ENCODE measurements at places on chromosomes 6 and 20.

- DNase-seq: no peak
These were observed 115.2 kb downstream of the DLL1 start for GRCh38 chr6:170175644-170176135.

DNA sequence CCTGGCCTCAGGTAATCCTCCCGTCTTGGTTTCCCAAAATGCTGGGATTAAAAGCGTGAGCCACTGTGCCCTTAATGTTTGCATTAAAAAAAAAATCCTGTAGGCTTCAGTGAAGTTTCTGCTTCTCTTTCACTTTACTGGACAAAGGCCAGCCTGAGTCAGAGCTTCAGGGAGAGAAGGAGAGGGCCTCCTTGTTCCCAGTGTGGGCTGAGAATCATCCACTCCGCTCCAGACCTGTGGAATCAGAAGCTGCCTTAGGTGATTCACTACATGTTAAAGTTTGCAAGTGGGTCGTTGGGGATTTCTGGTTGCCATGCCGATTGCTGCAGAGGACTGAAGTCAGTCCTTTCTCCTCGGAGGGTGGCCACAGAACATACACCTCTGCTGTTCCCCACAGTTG, 113.3 kb upstream of the EEF1E1 start:
- no peak for DNase-seq

GRCh38 chr6:97669191-97670031, 386.4 kb upstream of the MMS22L start:
- DNase-seq: peak; percentile 44

GRCh38 chr6:159677506-159678165, 15.4 kb downstream of the SOD2 start:
- no peak for DNase-seq

DNA sequence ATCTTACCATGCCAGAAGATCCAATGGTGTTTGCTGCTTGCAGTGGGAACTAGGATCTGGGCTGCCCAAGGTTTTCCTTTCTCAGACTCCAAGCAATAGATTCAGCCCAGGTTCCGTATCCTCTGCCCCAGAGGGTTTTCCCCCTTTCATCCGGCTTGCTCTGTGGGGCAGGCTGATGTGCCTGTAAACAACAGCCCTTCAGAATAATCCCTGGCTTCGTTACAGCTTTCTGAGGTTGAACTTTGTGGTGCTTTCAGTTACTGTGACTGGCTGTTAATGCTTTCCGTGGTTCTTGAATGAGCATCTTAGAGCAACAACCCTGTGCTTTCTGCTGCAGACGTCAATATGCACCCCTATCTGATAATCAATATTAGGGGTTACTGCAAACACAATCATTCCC, 400.4 kb downstream of the BTBD3 start:
- DNase-seq: no peak

- no peak for DNase-seq
These were observed 17.5 kb upstream of the TRAF3IP2 start for GRCh38 chr6:111623046-111623718.

- DNase-seq: peak; percentile 1
These were observed 955.6 kb downstream of the TBC1D32 start for GRCh38 chr6:120378582-120379220.

GRCh38 chr20:60144404-60144803, 186.2 kb downstream of the CDH26 start:
- DNase-seq: no peak

GRCh38 chr20:34055290-34055689, 56.8 kb downstream of the EIF2S2 start:
- no peak for DNase-seq

GRCh38 chr6:6008648-6009421, 2.1 kb upstream of the NRN1 start:
- DNase-seq: peak; percentile 68

GRCh38 chr20:21391972-21392352, 5.4 kb downstream of the NKX2-4 start:
- DNase-seq: no peak

GRCh38 chr20:17619351-17620093, 49.6 kb downstream of the DSTN start:
- no peak for DNase-seq

- no peak for DNase-seq
These were observed 8.0 kb upstream of the PERP start for GRCh38 chr6:138115201-138115600.

- no peak for DNase-seq
These were observed 703.5 kb upstream of the CITED2 start for GRCh38 chr6:140077827-140078560.

DNA sequence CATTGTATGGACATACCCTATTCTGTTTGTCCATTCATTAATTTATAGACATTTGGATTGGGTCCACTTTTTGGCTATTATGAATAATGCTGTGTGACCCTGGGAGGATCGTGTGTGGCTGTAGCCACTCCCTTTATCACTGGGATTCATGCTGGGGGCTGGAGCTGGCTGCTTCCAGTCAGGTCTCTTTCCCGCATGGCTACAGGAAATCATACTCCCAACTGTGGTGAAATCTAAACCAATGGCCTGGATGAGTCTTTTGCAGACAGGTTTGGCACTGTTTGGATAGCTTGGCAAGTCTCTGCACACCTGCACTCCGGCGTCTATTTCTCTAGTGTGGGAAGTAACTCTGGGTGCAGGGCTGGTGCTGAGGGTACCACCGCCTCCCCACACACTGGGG, 80.4 kb downstream of the RIN2 start:
- no peak for DNase-seq

DNA sequence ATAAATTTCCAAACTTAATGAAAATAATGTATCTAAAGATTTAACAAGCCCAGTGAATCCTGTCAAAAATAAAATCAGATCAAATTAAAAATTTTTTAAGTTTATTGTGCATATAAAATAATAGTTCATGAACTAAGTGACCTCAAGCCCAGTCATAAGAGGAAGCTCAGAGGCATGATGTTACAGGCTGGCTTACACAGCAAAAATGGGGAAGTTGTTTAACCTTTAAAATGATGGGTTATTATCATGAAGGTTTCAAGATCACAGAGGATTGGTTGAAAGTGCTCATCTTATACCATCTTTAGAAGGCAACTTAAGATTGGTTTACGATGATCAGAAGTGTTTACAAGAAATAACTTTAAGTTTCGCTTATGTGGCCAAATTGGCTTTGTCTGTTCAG, 102.5 kb downstream of the PAK5 start:
- no peak for DNase-seq

GRCh38 chr6:41573276-41573675, 27.1 kb downstream of the FOXP4 start:
- no peak for DNase-seq

GRCh38 chr20:52035498-52035897, 156.1 kb downstream of the ZFP64 start:
- no peak for DNase-seq

GRCh38 chr6:11009353-11009752, 34.8 kb downstream of the ELOVL2 start:
- no peak for DNase-seq

- no peak for DNase-seq
These were observed 169.5 kb upstream of the THEMIS start for GRCh38 chr6:128070406-128070805.

DNA sequence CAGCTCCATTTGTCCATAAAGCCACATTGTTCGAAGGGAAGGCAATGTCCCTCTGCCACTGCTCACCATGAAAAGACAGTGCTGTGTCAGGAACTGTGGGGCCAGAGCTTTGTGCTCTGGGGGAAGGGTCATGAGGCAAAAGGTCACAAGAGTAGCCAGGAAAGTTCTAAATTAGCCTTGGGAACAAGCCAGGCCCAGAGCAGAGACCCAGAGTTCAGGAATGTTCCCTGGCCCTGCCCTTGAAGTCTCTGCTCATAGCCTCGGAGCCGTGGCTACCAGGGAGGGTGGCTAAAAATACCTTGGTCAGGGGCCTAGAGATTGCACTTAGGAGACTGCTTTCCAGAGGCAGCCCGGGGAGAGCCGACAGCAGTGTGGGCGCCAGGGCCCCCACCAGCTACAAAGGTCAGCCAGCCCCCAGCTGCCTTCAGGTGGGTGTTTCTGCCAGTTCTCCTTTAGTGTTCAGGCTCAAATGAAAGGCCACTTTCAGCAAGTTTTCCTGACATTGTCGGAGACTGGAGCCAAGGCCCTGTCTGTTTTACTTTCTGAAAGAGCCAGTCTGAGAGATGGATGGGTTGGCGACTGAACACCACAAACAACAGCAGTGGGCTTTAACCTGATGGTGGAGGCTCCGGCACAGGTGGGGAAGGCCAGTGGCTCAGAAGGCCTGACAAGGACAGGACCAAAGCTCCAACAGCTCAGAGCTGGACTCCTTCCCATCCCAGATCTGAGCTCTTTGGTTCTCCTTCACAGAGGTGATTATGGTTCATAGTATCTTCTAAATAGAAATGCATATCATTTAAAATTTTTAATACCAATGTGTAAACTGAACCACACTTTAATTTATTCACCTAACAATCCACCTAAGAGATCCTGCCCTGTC, 76.2 kb downstream of the CDH26 start:
- DNase-seq: no peak

DNA sequence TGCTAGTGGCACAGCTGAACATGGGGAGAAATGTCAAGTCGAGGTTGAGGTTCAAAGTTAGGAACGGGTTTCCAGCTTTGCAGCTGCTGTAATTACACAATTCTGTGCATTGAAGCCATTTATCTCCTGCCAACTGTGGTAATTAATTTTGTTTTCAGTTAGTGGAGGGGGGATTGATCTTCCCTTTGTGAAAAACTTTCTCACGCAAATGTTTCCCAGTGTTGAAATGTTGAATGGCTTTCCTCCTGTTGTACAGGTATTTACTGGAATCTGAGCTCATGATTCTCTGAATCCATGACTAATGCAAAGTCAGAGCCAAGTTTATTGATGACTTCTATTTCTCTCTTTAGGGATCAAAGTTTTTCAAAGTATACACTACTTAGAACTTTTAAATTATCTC, 198.4 kb upstream of the SLC35B3 start:
- DNase-seq: no peak

DNA sequence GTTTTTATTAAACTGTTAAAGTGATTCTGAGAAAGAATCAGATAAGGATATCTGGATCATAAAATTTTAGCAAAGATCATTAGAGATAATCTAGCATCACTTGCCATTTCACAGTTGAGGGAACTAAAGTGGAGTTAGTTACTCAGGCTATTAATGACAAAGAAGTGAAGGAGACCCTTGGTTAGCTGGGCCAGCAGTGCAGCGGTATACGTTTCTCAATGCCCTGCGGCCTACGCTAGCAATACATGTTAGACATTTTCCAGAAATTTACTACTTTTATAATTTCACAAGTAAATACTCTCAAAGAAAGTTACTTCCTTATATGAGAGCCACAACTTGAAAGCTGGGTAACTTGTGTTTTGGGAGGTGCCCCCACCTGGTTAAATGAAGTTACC, 28.5 kb downstream of the NEDD9 start:
- DNase-seq: no peak

DNA sequence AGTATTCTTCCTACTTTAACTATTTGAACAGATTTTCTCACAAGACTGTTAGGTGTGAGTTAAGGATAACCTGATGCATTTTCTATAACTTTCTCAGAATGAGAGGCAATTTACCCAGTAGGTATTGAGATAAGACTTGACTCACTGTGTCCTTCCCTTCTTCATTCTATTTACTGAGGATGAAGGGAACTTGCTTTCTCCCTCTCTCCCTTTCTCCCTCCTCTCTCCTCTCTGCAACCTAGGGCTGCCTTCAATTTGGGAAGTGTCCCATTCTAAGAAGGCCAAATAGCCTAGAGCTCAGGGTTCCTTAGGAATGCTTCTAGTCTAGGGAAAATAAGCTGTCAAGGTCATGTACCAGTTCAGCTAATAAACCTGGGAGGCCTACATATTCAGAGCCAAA, 3.2 kb downstream of the ECHDC1 start:
- no peak for DNase-seq

DNA sequence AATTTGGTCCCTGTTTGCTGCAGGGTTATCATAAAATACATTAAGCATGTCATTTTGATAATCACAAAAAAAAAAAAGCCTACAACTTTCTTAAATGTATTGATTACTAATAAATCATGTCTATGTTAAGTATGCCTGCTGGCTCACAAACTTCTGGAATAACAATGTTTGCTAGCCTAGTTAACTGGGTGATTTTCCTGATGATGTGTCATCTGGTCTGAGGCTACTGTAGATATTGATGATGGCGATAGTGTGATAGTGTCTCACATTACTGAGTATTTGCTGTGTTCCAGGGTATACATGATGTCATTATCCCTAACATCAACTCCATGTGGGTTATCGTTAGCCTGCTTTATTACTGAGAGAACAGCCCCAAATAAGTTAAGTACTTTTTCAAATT, 86.2 kb upstream of the VSTM2L start:
- DNase-seq: no peak

DNA sequence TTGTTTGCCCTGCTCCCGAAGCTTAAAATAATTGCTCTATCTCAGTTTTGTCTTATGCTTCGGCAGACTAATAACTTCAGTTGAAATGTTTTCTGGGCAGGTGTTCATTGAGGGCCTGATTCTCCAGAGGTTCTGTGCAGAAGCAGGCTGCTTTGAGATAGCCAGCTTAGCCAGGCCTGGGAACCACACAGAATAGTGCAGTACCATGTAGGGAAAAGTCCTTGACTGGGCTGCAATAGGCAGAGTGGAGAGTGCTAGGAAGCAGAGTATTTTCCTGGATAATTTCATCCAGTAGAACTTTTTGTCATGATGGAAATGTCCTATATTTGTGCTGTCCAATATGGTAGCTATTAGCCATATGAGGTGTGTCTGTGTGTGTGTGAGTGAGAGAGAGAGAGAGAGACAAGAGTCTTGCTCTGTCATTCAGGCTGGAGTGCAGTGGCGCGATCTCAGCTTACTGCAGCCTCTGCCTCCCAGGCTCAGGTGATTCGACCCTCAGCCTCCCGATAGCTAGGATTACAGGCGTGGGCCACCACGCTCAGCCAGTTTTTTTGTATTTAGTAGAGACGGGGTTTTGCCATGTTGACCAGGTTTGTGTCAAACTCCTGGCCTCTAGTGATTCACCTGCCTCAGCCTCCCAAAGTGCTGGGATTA, 15.9 kb downstream of the TOP1 start:
- no peak for DNase-seq

DNA sequence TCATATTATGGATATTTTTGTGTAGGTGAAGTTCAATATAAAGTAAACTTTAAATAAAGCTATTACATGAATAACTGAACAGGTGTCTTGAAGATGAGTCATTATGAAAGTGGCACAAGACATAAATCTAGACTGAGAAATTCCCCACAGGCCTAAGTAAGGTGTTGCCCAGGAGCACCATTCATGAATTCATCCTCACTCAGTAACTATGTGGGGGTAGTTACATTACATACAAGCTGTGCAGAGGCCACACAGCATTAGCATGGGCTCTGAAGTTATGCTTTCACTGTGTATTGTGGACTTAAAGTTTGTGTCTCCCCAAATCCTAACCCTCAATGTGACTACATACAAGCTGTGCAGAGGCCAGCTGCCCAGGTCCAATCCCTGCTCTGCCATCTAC, 65.9 kb downstream of the BCAS1 start:
- peak; percentile 9 for DNase-seq

DNA sequence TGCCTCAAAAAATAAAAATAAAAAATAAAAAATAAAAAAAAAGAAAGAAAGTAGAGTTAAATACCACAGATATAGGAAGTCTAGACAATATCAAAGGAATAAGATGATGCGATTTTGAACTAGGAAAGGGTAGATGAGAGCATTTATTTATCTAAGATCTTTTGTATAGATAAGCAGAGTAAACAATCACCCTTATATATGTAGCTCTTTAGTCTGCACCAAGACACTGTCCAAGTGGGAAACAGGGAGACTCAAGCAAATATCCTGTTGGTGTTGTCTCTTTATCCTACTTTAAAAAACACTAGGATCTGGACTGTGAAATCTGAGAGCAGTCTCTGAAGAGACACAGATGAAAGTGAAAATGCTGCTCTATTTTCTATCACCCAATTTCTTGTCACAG, 587.0 kb upstream of the FLRT3 start:
- DNase-seq: no peak
